Stimulated activated CD8-positive, alpha-beta memory T cell treated with anti-CD3 and anti-CD28 coated beads, Interleukin-15, amount 100 ng/mL, for 48 hours (primary cell): ENCODE measurements at places on chromosomes 2 and 18.

- DNase-seq = no peak
Measured at GRCh38 chr2:6068429-6068828, 376.2 kb downstream of the SOX11 start.

DNA sequence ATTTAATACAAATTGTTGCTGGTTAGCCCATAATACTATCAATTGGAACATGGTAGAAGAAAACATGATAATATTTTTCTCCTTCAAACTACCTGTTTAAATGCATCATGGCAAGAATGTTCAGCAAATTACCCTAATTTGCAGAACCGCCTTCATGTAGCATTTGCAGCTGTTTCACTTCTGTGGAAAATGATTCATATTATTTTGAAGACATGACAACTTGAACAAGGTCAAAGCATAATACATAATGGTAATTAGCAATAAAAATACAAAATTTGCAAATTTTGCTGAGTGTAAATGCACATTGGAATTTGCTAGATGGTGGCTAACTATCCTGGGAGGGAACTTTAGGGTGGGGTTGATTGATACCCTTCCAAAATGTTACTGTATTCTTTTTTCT, 30.8 kb downstream of the ADAM23 start:
- no peak for DNase-seq

DNA sequence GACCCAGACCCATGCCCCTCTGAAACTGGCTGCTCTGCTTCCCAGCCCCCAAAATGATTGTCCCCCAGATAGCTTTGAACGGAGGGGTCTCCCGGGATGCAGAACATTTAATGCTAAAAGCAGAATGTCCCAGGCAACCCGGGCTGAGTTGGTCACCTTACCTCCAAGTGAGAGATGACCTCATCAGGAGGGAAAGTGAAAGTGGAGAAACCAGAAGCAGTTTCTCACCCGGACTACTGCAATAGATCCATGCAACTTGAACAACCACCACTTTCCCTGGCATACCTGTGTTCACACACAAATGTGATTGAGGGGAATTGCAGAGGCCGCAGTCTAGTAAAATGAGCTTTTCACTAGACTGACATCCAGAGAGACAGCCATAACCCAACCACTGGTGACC, 75.3 kb upstream of the NPAS2 start:
- no peak for DNase-seq

DNA sequence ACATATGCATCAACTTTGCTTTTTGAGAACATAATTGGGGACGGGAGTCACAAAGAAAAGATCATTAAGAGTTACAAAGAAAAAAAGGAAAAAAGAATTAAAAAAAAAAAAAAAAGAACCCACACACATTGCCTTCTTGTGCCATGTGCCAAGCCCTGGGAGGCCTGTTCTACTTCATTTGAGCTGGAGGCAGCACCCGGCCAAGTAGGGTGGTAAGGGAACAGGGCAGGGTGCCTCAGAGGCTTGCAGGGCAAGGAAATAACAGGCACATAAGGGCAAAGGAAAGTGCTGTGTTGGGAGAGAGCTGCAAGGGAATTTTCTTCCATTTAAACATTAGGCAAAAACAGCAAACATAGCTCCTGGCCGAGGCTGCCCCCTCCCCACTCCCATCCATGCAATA, 418.0 kb downstream of the TMEM182 start:
- no peak for DNase-seq

- DNase-seq = no peak
Measured at GRCh38 chr2:63849381-63850203, 7.9 kb downstream of the UGP2 start.

GRCh38 chr2:890791-891190, 59.9 kb upstream of the SNTG2 start:
- DNase-seq = no peak

GRCh38 chr2:61450144-61450543, 20.7 kb downstream of the USP34 start:
- DNase-seq = no peak

- DNase-seq = no peak
Measured at GRCh38 chr2:225090746-225091145, 48.5 kb upstream of the DOCK10 start.

GRCh38 chr2:203819434-203820133, 48.0 kb upstream of the CTLA4 start:
- no peak for DNase-seq

DNA sequence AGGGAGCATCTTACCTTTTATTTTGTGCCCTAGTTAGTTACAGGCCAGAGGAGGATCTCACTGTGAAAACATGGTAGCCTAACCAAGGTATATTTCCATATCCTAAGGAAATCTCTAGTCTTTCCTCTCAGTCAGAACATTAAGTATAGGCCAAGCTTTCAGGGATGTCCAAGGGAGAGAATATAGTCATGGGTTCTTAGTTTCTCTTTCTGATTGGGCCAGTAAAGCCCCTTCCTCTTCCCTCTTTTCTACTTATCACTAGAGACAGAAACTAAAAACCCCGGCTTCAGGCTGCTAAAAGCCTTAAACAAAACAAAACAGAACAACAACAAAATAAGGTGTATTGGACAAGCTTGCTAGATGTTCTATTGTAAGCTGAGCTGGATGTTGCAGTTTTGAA, 44.3 kb upstream of the TNFRSF11A start:
- no peak for DNase-seq

- no peak for DNase-seq
Measured at GRCh38 chr2:240595381-240596079, 9.0 kb downstream of the CAPN10 start.

DNA sequence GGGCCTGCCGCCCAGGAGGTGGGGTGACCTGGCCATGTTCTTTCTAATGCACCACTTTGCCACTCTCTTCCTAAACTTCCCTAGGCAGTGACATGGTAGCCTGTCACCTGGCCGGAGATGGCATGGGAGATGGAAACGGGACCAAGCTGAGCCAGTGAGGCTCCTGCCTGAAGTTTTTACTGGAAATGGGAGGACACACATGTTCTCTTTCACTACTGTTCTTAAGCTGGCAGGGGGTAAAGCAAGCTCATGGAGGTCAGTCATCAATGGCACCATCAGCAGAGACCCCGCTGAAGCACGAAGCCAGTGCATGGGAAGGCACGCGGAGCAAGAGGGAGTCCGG, 50.7 kb downstream of the ATIC start:
- DNase-seq = no peak

GRCh38 chr2:177639262-177639914, 246.8 kb downstream of the AGPS start:
- no peak for DNase-seq
